ENCODE measurements at places on chromosomes 13 and 19. TPM values are rescaled to one million over a fixed set of nuclear protein-coding genes. Genes with fewer than 3 reads are reported as not detected.

DNA sequence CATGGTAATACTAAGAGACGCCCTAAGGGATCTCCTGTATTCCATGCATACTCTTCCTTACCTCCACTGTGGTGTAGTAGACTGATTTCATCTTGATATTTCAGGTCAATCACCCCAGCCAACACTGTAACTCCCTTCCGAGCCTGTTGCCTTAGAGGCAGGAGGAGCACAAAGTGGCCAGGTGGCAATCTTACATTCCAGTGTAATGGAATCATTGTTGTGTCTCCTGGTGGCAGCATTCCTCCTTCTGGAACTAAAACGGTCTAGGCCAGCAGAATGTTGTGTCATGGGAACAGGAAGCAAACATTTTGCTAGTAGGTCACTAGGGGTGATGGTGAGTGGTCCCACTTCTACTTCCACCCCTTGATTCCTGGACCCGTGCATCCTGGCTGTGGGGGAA lies 405.7 kb upstream of the SLC10A2 start:
- H3K4me3 ChIP-seq: no peak overlapping the region
- no peaks in the 10 kb centered on the region for H3K27me3 ChIP-seq
- H3K27ac ChIP-seq: no peak overlapping the region
- H3K4me1 ChIP-seq: no peaks in the 10 kb centered on the region
- no peak for DNase-seq

GRCh38 chr13:110872034-110872767 lies 42.7 kb downstream of the ANKRD10 start:
- H3K27ac ChIP-seq: no peak overlapping the region
- no peak overlapping the region for H3K4me3 ChIP-seq
- H3K36me3 ChIP-seq: no peaks in the 10 kb centered on the region
- H3K4me1 ChIP-seq: peaks cover 30% of the 10 kb centered on the region
- no peak for DNase-seq
- peaks cover 3% of the 10 kb centered on the region for H3K27me3 ChIP-seq

GRCh38 chr19:33156334-33156733 lies 24.4 kb downstream of the WDR88 start:
- no peaks in the 10 kb centered on the region for H3K27me3 ChIP-seq
- H3K27ac ChIP-seq: no peak overlapping the region
- no peak overlapping the region for H3K4me3 ChIP-seq
- H3K36me3 ChIP-seq: no peaks in the 10 kb centered on the region

The DLEU7 gene
- 0.51 TPM for total RNA-seq

GRCh38 chr13:28744091-28744536 lies 25.3 kb upstream of the SLC46A3 start:
- no peaks in the 10 kb centered on the region for H3K36me3 ChIP-seq
- no peak overlapping the region for H3K27ac ChIP-seq
- H3K4me1 ChIP-seq: no peaks in the 10 kb centered on the region
- H3K4me3 ChIP-seq: no peak overlapping the region
- H3K27me3 ChIP-seq: no peaks in the 10 kb centered on the region

GRCh38 chr19:582497-583197 lies 7.0 kb upstream of the HCN2 start:
- H3K4me3 ChIP-seq: peak overlapping the region; percentile 47
- peaks cover 20% of the 10 kb centered on the region for H3K27me3 ChIP-seq
- no peak overlapping the region for H3K27ac ChIP-seq
- no peaks in the 10 kb centered on the region for H3K36me3 ChIP-seq
- H3K4me1 ChIP-seq: peaks cover 8% of the 10 kb centered on the region
- DNase-seq: no peak

DNA sequence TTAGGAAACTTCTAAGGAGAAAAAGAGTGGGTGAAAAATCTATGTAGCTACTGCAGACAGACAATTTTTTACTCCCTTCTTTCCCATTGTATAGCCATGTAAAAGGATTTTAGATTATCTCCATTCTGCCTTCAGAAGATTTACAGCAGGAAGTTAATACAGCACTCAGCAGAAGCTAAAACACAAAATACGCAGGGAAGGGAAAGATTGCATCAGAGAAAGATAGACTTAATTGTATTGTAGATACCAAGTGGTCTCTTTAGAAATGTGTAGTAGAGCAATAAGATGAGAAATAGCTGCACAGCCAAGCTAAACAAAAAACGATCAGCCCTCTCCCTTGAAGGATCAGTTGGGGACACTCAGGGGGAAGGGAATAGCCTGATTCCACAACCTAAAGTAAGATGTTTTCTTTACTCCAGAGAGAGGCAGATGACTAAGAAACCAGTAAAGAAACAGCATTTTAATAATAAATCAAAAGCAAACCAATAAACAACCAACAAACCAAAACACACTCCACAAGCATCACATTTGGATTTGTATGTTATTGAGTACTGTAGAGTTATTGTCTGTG lies 236.7 kb upstream of the SLITRK1 start:
- no peak overlapping the region for H3K27ac ChIP-seq
- H3K4me1 ChIP-seq: peaks cover 8% of the 10 kb centered on the region

- no peaks in the 10 kb centered on the region for H3K36me3 ChIP-seq
- no peak overlapping the region for H3K27ac ChIP-seq
- peaks cover 59% of the 10 kb centered on the region for H3K27me3 ChIP-seq
These were observed 439.8 kb downstream of the ITGBL1 start for GRCh38 chr13:101892296-101892695.

- H3K4me1 ChIP-seq: no peaks in the 10 kb centered on the region
- H3K36me3 ChIP-seq: no peaks in the 10 kb centered on the region
- H3K27me3 ChIP-seq: peaks cover 5% of the 10 kb centered on the region
- no peak overlapping the region for H3K27ac ChIP-seq
- no peak for DNase-seq
These were observed 360.9 kb downstream of the FGF9 start for GRCh38 chr13:22031702-22032286.

DNA sequence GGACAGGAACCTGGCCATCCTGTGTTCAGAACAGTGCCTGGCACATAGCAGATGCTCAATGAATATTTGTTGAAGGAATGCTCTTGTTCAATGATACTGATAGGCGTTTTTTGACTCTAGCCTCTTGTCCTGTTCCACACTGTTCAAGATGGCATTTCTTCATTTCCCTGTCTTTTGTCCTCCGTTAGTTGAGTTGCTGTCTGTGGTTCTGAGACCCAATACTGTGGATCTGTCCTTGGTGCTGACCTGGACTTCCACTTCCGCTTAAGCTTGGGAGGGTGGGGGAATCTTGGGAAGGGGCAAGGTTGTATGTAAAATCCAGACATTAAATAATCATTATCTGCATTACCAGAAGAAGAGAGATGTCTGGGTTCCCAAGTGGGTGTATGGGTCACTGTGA lies 8.3 kb upstream of the KCNN4 start:
- H3K4me1 ChIP-seq: peaks cover 12% of the 10 kb centered on the region
- no peak for DNase-seq
- H3K4me3 ChIP-seq: no peak overlapping the region
- H3K27ac ChIP-seq: no peak overlapping the region
- H3K27me3 ChIP-seq: peaks cover 46% of the 10 kb centered on the region
- no peaks in the 10 kb centered on the region for H3K36me3 ChIP-seq

The CEACAM5 gene
- total RNA-seq: not detected

The CD37 gene
- total RNA-seq: not detected

DNA sequence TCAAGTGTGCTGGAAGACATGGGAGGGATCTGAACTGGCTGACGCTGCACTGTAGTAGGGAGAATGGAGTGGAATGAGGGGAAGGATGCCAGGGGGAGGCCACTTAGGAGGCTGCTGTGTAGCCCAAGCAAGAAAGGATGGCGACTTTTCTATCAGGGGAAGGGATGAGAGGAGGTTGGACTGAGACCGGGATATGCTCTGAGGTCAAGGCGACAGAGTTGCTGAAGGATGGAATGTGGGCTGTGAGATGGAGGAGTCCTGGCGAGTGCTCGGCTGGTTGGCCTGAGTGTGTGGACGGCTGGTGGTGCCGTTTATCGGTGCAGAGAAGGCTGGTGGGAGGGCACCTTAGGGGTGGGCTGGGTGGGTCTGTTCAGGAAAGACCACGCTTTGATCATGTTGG lies 45.7 kb downstream of the IRS2 start:
- H3K36me3 ChIP-seq: peaks cover 2% of the 10 kb centered on the region
- H3K4me1 ChIP-seq: peaks cover 13% of the 10 kb centered on the region
- no peak for DNase-seq

DNA sequence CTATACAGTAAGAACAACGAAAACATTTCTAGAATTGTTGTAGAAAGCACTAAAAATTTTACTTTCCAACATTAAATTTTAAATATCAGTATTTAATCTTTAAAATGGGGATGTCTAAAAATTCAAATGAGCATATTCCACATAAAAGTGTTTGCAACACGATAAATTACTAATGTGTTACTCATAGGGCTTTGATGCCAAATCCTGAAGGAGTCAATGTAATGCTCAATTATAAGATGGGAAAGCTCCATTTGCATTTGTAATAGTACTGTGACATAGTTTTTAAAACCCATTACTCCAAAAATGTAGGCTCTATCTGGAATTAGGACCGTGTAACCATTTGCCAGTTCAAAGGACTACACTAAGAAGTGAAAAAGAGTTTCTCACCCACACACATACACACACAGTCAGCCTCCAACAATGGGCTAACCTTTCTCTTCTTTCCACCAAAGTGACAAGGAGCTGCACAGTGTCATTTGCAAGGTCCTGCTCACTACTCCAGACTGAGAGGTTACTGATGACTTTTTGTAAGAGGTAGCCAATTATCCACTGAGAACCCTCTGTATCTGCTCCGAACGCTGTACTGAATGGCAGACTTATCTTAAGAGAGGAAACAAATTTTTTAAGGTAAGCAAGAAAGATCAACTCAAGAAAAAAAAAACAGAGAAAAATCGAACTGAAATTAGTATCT lies 26.1 kb upstream of the EEF1AKMT1 start:
- H3K36me3 ChIP-seq: peaks cover 8% of the 10 kb centered on the region
- no peak overlapping the region for H3K4me3 ChIP-seq
- no peak overlapping the region for H3K27ac ChIP-seq
- no peaks in the 10 kb centered on the region for H3K27me3 ChIP-seq
- H3K4me1 ChIP-seq: peaks cover 4% of the 10 kb centered on the region
